EH (cell line): ENCODE measurements at places on chromosomes 5 and 9.

DNA sequence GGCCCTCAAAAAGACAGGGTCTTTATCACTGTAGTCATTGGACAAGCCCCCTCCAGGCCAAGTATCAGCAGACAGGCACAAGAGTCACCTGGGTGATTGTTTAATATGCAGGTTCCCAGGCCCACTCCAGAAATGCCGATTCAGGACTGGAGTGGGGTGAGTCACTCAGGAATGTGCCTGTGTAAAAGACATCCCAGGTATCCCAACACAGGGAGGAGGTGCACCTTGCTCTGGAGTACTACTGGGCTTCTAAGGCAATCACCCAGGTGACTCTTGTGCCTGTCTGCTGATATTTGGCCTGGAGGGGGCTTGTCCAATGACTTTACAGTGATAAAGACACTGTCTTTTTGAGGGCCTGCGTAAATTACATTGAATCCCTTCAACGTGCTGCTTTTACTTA is 40.6 kb downstream of the ACTL7B start:
- no peak for DNase-seq

GRCh38 chr5:40547994-40548575 is 131.6 kb upstream of the PTGER4 start:
- DNase-seq = no peak

DNA sequence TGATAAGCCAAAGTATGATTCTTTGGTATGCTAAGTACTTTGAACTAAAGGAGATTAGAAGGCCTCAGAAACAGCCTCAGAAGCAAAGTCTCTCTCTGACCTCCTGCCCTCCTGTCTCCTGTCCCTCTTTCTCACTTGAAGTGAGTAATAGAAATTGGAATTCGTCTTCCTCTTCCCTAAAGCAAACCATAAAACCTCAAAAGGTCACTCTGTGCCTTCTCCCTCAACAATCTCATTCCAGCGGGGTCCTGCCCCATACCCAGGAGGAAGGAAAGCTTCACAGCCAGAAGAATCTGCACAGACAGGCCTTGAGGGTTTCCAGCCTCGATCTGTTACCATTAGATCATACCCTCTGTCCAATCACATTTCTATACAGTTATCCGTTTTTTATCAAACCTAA is 87.8 kb downstream of the HAPLN1 start:
- peak; percentile 78 for DNase-seq

- no peak for DNase-seq
Measured at GRCh38 chr5:141634720-141635119, 1.9 kb downstream of the HDAC3 start.

DNA sequence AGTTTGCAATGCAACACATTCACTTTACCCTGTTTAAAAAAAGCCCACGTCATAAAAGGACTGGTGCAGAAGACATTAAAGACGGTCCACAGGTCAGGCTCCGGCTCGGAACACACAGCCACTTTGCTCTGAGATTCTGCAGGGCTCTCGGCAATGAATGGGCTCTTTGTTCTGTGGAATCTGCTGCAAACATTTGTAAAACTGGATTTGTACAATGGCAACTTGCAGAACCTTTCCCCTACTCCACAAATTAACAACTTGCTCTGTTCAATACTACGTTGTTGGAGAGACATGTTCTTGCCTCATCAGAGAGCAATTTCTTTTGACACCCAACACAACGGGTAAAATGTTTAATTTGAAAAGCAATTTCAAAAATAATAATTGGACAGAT is 13.0 kb upstream of the NR5A1 start:
- DNase-seq = no peak

DNA sequence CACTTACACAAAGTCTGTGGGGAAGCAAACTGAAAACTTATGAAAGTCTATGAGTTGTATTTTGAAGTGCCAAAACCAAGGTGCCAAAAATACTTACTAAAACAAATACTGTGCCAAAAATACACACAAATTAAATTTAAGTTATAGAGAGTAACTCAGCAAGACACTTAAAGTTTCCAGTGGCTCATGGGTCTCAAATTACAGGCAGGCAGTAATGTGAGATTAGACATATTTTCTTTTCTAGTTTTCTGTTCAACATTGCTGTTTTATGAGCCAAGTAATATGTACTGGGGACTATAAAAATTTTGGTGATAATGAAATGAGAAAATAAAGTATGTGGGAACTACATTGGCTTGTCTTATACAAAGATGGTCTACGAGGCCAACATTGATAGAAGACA is 172.2 kb upstream of the SNX2 start:
- DNase-seq = no peak

GRCh38 chr9:38064842-38065368 is 4.1 kb downstream of the SHB start:
- no peak for DNase-seq

DNA sequence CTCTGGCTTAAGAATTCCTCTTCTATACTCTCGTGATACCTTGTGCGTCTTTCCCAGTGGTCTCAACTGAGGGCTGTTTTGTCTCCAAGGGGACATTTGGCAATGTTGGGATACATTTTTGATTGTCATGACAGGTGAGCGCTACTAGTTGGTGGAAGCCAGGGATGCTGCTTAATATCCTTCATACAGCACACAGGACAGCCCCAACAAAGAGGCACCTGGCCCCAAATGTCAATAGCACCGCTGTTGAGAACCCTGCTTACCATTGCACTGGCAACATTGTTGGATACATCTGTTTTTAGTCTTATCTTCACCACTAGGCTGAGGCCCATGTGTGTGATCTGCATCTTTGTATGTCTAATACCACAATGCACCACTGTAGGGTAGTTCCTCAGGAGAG is 114.1 kb downstream of the C9orf152 start:
- no peak for DNase-seq

DNA sequence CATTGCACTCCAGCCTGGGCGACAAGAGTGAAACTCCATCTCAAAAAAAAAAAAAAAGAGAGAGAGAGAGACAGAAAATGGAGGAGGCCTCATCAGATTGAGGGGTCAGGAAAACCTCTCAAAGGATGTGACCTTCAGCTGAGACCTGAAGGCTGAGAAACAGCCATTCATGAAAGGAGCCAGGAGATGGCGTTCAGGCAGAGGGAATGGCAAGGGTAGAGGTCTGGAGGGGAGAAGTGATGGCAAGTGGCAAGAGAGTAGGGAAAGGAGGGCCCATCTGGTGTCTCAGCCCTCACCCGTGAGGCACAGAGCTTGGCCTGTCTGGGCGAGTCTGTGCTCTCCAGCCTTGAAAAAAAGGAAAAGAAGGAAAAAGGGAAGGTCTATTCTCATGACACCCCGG is 17.0 kb downstream of the CAMK2A start:
- DNase-seq = peak; percentile 67

- DNase-seq = no peak
Measured at GRCh38 chr5:155727512-155728145, 599.3 kb upstream of the SGCD start.

DNA sequence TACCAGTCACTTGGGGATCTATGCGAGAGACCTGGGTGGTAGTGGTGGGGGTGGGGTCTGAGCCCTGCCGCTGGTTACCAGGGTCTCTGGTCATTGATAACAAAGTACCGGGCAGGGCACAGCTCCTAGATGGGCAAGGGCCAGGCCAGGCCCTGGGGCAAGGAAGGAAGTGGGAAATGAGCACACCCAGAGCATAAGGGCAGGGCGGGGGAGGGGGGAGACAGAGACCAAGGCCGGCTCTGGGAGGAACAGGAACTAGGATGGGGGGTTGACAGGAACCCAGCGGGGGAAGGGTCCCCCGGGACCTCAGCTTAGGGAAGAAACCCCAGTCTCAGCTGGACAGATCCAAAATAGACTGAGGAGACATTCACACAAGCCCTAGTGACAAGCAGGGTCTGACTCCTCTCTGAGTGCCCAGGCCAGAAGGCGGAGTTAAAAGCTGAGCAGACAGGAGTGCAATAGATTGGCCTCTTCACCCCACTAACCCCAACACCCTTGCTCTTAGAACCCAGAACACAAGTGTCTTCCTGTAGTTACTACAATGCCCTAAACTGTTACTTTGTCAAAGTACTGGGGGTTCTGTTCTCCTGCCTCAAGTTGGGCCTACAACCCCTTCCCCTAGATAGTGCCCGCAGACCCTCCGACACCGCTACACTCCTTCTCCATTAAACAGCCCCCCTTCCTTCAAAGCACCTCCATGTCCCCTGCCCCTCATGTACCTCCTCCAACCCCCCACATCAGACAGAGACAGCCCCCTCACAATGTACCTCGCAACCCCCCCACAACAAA is 628 bp downstream of the ATOSB start:
- DNase-seq = peak; percentile 72

DNA sequence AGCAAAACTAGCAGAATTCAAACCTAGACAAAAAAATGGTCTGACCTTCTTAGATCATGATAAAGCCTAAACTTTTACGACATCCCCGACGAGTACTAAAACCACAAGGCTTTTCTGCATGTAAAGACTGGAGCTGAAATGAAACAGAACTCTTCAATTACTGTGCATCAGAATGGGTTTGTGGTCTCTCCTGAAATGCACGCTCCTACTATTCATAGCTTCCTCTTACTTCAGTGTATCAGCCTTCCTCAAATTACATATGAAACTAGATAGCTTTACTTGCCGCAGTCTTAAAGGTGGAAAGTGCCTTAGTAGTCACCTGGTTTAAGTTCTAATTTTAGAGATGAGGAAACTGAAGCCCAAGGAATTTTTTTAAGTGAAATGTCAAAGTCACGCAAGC is 24.6 kb upstream of the MED10 start:
- DNase-seq = peak; percentile 14

GRCh38 chr5:96198356-96199058 is 234.5 kb downstream of the PCSK1 start:
- DNase-seq = peak; percentile 69

DNA sequence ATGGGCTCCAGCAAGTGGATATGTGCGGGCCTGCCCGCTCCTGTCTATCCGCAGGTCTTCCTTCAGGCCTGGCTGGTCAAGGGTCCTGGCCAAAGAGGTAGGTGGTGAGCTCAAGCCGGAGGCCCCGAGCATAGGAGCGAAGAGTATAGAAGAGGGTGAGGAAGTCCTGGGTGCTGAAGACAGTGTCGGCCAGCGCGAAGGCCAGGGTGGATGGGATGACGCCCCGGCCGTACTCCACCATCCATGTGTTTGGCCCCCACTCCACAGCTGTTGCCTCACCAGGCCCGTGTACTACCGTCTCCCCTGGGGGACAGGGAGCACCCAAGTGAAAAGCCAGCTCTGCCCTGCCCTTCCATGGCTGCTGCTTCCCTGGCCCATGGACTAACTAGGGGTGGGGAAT is 2.0 kb downstream of the SIGMAR1 start:
- no peak for DNase-seq

- DNase-seq = peak; percentile 67
Measured at GRCh38 chr5:134026521-134027287, 21.9 kb upstream of the VDAC1 start.

DNA sequence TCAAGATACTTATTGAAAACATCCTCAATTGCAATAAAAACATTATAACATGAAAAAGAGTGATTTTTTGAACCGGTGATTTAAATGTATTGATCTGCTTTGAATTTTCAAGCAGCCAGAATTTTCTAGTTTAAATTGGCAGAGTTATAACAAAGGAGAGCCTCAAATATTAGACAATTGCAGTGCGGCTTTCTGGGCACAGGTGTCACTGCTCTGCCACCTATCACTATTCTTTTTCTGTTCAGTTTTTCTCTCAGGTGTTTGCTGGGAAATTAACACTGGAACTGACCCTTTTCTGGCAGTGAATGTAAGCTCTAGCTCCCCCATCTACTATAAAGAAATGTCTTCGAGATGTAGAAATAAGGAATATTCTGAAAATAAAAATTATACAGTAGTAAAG is 23.0 kb downstream of the ZBED3 start:
- no peak for DNase-seq
